ENCODE measurements at places on chromosomes 6 and 20. TPM values are rescaled to one million over a fixed set of nuclear protein-coding genes. Genes with fewer than 3 reads are reported as not detected.

DNA sequence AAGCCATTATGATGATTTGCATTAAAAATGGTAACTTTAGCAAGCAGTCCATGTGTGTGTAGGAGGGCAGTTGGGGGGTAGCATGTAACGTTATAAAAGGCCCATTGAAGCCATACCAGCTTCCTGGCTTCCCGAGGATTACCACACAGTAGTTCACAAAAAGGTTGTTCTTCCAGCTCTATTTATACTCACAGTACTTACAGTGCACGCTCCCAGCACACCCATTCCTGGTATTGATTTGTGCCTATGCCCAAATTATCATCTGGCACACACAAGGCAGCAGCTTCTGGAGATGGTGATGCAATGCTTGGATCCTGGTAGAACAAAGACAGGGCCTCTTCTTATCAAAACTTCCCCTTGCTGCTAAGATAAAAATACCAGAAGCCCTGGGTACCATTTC is 436.8 kb downstream of the HAO1 start:
- no peaks in the 10 kb centered on the region for H3K36me3 ChIP-seq
- peaks cover 9% of the 10 kb centered on the region for H3K4me1 ChIP-seq
- no peak overlapping the region for H3K27ac ChIP-seq
- no peaks in the 10 kb centered on the region for H3K27me3 ChIP-seq
- H3K4me3 ChIP-seq, result no peak overlapping the region

GRCh38 chr20:20849161-20849560 is 136.7 kb upstream of the RALGAPA2 start:
- H3K36me3 ChIP-seq, result no peaks in the 10 kb centered on the region
- no peak overlapping the region for H3K27ac ChIP-seq
- no peak for DNase-seq
- H3K4me1 ChIP-seq, result no peaks in the 10 kb centered on the region
- no peak overlapping the region for H3K4me3 ChIP-seq
- no peaks in the 10 kb centered on the region for H3K27me3 ChIP-seq

- no peaks in the 10 kb centered on the region for H3K4me1 ChIP-seq
- DNase-seq, result no peak
- H3K27me3 ChIP-seq, result no peaks in the 10 kb centered on the region
- no peak overlapping the region for H3K4me3 ChIP-seq
- H3K27ac ChIP-seq, result no peak overlapping the region
Measured at GRCh38 chr6:119586250-119586882, 236.8 kb upstream of the MAN1A1 start.

Gene HRH3
- total RNA-seq, result not detected

DNA sequence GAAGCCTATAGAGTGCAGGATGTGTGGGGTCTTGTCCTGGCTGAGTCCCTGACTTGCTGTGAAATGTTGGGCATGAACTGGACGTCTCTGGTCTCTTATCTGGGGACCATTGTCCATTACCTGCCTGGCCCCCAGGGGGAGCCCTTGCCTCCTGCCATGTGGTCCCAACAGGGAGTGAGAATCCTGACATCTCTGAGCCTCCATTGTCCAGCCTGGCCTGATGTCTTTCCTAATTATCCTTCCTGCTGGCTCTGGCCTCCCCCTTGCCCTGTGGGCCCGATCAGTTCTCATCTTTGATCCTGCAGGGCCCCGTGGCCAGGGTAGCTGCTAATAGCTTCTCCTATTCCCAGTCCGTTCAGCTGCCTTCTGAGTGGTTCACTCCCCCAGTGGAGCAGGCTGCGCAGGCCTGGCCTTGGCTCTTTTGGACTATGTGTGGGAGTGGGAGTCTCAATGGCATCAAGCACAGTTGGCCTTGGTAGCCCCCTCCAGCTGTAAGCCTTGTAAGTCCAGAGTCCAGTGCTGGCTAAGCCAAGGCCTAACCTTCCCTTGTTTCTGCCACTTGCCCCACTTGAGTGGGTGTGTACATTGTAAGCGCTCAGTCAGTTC is 77.9 kb upstream of the RALY start:
- H3K27ac ChIP-seq, result no peak overlapping the region
- H3K4me3 ChIP-seq, result no peak overlapping the region
- no peaks in the 10 kb centered on the region for H3K36me3 ChIP-seq
- H3K27me3 ChIP-seq, result no peaks in the 10 kb centered on the region
- no peaks in the 10 kb centered on the region for H3K4me1 ChIP-seq

GRCh38 chr20:51206032-51206662 is 183.2 kb upstream of the KCNG1 start:
- H3K27ac ChIP-seq, result no peak overlapping the region
- H3K4me1 ChIP-seq, result no peaks in the 10 kb centered on the region
- H3K27me3 ChIP-seq, result no peaks in the 10 kb centered on the region
- no peak for DNase-seq
- H3K4me3 ChIP-seq, result no peak overlapping the region

Gene CDK19
- total RNA-seq, result 10.6 TPM

Gene COL21A1
- 16.7 TPM for total RNA-seq

DNA sequence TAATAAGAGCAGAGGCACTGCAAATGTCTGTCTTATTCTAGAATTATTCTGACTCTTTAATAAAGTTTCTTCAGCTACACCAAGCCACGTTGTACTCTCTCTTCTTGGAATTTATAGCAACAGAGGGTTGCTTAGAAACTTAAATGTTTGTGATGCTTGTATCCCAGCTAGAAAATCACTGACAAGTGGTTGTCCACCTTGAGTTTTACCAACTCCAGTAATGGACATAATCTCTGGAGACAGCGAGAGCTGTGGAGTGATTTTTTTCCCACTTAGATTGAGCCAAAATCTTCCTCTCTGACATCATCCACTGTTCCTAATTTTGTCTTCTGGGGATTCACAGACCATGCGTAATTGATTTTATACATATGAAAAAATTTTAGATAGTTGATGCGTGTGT is 8.0 kb downstream of the ECT2L start:
- no peak overlapping the region for H3K27ac ChIP-seq
- H3K4me3 ChIP-seq, result no peak overlapping the region

DNA sequence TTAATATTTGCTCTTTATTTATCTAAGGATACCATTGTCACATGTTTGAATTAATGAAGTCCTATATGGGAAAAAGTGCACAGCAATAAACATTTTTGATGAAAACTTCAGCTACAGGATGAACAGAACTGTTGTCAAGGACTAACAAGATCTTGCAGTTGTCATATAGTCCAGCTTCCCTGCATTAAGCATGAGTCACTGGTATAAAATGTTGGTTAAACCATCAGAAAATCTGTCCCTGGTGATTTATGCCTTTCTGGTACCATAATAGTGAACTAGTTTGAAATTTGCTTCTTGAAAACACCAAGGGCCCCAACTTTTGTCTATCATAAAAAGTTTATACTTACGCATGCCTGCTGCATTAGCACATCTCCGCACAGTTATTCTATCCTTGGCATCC is 60.4 kb upstream of the RSPO3 start:
- no peak overlapping the region for H3K27ac ChIP-seq
- no peak overlapping the region for H3K4me3 ChIP-seq
- no peaks in the 10 kb centered on the region for H3K4me1 ChIP-seq
- no peak for DNase-seq
- no peaks in the 10 kb centered on the region for H3K27me3 ChIP-seq

Gene SLC26A8
- total RNA-seq, result not detected

Gene COL9A3
- total RNA-seq, result 1.2 TPM

- DNase-seq, result no peak
- H3K4me1 ChIP-seq, result no peaks in the 10 kb centered on the region
- H3K27me3 ChIP-seq, result no peaks in the 10 kb centered on the region
- no peak overlapping the region for H3K4me3 ChIP-seq
- H3K27ac ChIP-seq, result no peak overlapping the region
Measured at GRCh38 chr20:63163596-63164483, 52.1 kb downstream of the YTHDF1 start.

Gene CST2
- total RNA-seq, result not detected

DNA sequence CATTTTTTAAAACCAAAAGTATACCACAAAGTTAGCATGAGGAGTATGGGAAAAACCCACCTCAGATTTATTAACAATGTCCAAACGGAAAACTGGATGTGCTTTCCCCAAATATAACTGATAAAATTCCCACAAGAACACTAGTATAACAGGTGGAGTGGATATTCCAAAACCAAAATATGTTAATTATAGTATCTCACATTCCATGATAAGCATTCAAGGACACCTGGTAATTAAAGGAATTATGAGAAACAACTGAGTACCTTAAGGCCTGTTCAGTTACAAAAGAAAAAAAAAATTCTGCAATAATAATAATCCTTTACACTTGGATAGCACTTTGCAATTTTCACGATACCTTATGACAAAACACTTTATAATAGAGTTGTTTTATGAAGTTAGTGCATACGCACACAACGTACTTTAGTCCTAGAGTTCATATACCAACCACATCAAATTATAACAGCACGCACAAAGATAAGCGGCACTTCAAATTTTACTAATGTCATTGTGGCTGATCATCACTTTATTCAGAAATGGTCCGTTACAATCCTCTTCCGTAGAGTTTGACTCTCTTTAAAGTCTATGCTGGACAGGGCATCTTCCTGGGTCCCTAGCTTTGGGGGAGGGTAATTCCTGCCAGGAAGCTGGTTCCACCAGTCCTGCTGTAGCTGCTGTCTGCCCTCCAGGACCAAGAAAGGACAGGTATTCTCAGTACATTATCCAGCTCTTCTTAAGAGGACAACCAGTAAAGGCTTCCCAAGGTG is 1.7 kb downstream of the CDK19 start:
- peaks cover 26% of the 10 kb centered on the region for H3K4me1 ChIP-seq

- DNase-seq, result no peak
- no peaks in the 10 kb centered on the region for H3K36me3 ChIP-seq
- no peak overlapping the region for H3K4me3 ChIP-seq
- no peaks in the 10 kb centered on the region for H3K27me3 ChIP-seq
- H3K4me1 ChIP-seq, result peaks cover under 1% of the 10 kb centered on the region
- H3K27ac ChIP-seq, result no peak overlapping the region
Measured at GRCh38 chr20:38337561-38338140, 8.6 kb upstream of the LBP start.

- no peak overlapping the region for H3K4me3 ChIP-seq
- no peak overlapping the region for H3K27ac ChIP-seq
- no peak for DNase-seq
- no peaks in the 10 kb centered on the region for H3K27me3 ChIP-seq
- no peaks in the 10 kb centered on the region for H3K36me3 ChIP-seq
Measured at GRCh38 chr6:164347455-164347854, 932.9 kb downstream of the QKI start.

Gene RNF182
- 2.2 TPM for total RNA-seq

Gene SIM1
- total RNA-seq, result not detected

Gene IL17A
- total RNA-seq, result not detected

- H3K4me1 ChIP-seq, result no peaks in the 10 kb centered on the region
- no peak overlapping the region for H3K27ac ChIP-seq
- H3K27me3 ChIP-seq, result no peaks in the 10 kb centered on the region
- H3K4me3 ChIP-seq, result no peak overlapping the region
- no peak for DNase-seq
Measured at GRCh38 chr6:37277001-37277409, 19.1 kb upstream of the TMEM217 start.

GRCh38 chr6:168908166-168908565 is 345.5 kb downstream of the THBS2 start:
- H3K27me3 ChIP-seq, result no peaks in the 10 kb centered on the region
- H3K4me1 ChIP-seq, result no peaks in the 10 kb centered on the region
- H3K27ac ChIP-seq, result no peak overlapping the region
- no peak overlapping the region for H3K4me3 ChIP-seq

Gene DNMT3B
- 1.2 TPM for total RNA-seq

Gene POPDC3
- not detected for total RNA-seq

DNA sequence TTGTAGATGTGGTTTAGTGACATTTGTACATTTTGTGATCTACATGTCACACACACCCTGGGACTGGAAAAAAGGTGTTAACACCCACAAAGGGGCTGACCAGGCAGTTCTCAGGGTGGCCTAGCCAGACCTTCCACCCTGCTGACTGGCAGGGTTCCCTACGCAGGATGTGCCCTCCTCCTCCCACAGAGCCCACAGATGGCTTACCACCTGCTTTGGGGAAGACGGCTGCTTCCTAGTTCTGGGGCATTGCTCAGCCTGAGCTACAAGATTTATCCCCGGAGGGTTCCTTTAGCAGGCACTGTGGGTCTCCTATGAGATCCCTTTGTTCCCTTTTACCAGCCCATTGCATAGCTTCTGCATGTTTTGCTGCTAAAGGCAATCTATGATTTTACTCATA is 35.1 kb downstream of the SNAP25 start:
- H3K36me3 ChIP-seq, result no peaks in the 10 kb centered on the region
- no peaks in the 10 kb centered on the region for H3K27me3 ChIP-seq
- no peaks in the 10 kb centered on the region for H3K4me1 ChIP-seq
- DNase-seq, result no peak

Gene FAXC
- total RNA-seq, result 6.6 TPM

GRCh38 chr6:69265090-69265489 is 531.7 kb downstream of the LMBRD1 start:
- no peaks in the 10 kb centered on the region for H3K36me3 ChIP-seq
- H3K4me3 ChIP-seq, result no peak overlapping the region
- DNase-seq, result no peak
- no peak overlapping the region for H3K27ac ChIP-seq
- H3K27me3 ChIP-seq, result no peaks in the 10 kb centered on the region

DNA sequence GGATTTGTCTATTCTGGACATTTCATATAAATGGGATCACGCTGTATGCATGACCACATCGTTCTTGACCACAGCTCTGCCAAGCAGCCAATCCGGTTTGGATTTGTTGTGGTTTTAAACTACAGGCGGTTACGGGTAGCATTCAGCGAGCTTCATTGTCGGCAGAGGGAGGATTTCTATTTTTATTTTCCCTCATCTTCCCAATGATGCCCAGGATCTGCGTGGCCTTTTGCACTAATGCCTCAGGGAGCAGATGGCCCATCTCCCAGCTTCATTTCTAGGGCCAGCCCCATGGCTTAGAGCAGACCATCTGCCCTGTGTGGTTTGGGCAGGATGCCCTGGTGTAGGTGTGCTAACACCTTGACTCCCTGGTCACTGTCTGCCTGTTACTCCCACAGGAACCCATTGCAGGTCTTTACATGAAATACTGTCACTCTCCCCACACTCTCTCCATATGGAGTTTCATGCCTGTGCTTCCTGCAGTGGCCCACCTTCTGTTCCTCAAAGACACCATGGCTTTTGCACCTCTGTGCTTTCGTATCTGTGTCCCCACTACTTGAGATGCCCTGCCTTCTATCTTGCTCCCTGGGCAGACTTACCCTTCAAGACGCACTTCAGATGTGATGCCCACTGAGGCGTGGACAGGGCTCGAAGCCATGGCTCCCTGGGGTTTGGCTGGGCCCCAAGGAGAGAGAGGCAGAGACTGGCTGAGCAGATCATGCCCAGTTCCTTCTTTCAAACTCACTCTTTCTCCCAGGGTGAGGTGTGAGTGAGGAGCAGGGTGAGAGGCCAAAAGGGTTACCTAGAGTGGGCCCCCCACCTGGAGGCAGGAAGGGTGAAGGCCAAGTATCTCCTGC is 26.0 kb downstream of the SDCBP2 start:
- H3K27ac ChIP-seq, result no peak overlapping the region
- H3K36me3 ChIP-seq, result no peaks in the 10 kb centered on the region
- no peaks in the 10 kb centered on the region for H3K4me1 ChIP-seq
- no peaks in the 10 kb centered on the region for H3K27me3 ChIP-seq

Gene PKIB
- total RNA-seq, result 2.7 TPM

- DNase-seq, result no peak
- H3K27ac ChIP-seq, result no peak overlapping the region
- no peak overlapping the region for H3K4me3 ChIP-seq
- no peaks in the 10 kb centered on the region for H3K36me3 ChIP-seq
- H3K4me1 ChIP-seq, result peaks cover 15% of the 10 kb centered on the region
- no peaks in the 10 kb centered on the region for H3K27me3 ChIP-seq
Measured at GRCh38 chr6:139590206-139590605, 215.8 kb upstream of the CITED2 start.

Measured in vagina (tissue), 2 donors.